ENCODE measurements at places on chromosomes 1 and 21.

DNA sequence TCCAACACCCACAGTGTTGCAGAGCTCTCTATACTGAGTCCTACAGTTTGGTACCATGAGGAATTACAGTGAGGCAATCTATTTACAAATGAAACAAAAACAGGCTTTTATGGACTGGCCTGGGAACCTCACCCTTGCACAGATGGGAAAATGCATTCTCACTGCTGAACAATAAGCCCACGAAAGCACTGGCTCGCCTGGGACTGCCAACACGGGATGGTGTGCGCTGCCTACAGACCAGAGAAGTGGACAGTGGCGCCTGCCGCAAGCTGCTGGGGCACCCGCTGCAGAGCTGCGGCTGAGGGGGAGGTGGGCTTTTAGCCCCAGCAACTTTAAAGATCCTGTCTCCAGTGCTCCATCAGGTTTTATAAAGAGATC is 28.5 kb upstream of the ABCG1 start:
- DNase-seq = no peak

GRCh38 chr1:53384796-53385195 is 56.9 kb upstream of the LRP8 start:
- DNase-seq = no peak

- no peak for DNase-seq
Measured at GRCh38 chr1:154448331-154448811, 43.2 kb downstream of the IL6R start.

GRCh38 chr21:45076245-45076711 is 1.9 kb downstream of the ADARB1 start:
- peak; percentile 57 for DNase-seq

DNA sequence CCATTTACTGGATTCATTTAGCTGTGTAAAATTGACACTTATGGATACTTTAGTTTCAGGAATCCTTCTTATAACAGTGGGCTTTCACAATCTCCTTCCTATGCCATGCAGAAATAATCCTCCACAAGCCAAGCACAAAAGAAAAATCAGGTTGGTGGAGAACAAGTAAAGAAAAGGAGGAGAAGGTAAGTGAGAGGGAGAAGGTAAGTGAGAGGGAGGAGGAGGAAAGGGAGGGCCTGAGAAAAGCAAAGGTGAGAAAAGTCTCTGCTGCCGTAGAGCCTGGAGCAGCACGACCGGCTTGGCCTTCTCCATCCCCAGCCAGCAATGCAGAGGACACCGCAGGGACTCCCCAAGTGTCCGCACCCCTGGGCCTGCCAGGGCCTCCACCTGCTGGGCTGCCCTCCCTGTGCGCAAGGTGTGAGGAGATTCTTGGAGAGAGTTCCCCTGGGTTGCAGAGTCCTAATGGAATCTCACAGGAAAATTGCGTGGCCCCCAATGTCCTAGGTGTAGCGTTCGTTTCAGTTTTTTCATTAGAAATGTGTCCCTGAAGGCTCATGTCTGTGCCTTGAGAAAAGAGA is 39.0 kb downstream of the PRMT2 start:
- DNase-seq = peak; percentile 64

- no peak for DNase-seq
Measured at GRCh38 chr1:9455487-9456234, 83.6 kb upstream of the SLC25A33 start.

DNA sequence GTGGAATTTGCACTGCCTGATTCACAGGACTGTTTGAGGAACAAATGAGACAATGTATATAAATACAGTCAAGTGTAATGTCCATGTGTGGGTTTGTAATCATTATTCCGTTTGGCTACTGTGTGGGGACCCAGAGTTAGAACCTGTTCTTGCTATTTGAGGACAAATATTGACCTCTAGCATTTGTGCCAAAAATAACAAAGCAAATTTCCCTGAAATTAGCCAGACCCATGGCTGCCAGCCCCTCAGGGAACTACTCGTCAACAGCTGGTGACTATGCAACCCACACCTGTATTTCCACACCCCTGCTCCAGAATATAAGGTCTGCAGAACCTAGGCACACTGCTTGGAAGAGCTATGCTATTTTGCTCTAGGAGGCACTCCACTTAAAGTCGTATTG is 70.7 kb downstream of the KCNJ6 start:
- no peak for DNase-seq

DNA sequence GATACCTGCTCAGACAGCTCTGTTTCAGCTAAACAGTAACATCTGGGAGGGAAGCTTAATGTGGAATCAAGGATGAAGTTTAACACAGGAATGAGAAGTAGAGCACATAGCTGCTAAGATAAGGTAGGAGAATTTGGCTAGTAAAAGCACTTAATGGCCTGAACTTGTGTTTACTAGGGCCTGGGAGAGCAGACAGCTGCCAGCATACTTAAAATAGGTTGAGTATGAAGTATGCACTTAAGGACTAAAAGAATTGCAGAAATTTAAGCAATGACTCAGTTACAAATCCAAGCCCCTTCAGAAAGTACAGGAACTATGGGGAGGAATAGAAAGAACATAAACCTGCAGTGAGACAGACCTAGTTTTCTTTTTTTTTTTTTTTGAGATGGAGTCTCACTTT is 53.0 kb downstream of the BACH1 start:
- no peak for DNase-seq

DNA sequence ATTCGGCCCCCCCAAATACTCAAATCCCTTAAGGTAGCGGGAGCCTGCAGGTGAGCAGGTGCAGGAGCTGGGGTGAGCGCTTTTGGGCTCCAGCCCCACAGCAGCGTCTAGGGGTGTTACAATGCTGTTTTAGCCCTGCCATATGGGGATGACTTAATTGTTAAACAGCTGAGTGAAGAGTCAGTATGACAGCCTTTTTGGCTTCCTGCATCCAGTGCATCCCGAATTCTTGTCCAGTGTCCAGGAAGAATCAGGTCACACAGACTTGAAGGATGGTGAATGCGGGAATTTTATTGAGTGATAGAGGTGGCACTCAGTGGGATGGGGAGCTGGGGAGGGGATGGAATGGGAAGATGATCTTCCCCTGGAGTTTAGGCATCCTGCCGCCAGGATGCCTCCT is 30.4 kb upstream of the HHAT start:
- DNase-seq = no peak

GRCh38 chr1:34869760-34870159 is 10.2 kb upstream of the SMIM12 start:
- DNase-seq = no peak

DNA sequence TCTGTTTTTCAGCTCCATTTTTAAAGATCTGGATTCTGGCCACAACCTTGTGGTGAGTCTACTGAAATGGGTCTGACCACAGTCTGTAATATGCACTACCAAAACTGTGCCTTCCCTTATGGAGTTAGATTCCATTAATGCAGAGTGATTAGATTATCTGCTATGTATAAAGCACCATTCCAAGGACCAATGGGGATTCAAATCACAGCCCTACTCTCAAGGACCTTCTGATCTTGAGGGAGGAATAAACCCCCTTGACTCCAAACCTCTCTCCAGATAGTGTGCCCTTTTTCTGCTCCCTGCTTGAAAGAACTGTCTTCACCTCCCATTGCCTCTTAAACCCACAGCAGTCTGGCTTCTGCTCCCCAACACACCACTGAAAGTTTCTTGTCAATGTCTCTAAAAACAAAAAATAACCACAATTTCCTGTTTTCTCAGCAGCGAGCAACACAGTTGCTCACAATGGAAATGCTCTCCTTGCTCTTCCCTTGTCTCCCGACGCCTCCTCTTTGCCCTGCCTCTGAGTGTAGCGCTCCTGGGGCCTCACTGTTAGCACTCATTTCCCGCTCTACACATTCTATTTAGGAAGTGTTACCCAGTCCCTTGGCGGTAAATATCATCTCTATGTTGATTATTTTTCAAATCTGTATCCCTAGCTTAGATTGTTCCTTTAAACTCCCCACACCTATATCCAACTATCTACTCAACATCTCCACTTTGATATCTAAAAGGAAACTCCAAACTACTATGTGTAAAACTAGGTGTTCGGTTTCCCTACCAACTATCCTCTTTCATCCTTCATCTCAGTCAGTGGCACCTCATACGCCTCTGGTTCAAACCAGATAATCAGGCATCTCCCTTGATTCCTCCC is 13.6 kb downstream of the PCNX2 start:
- DNase-seq = no peak

DNA sequence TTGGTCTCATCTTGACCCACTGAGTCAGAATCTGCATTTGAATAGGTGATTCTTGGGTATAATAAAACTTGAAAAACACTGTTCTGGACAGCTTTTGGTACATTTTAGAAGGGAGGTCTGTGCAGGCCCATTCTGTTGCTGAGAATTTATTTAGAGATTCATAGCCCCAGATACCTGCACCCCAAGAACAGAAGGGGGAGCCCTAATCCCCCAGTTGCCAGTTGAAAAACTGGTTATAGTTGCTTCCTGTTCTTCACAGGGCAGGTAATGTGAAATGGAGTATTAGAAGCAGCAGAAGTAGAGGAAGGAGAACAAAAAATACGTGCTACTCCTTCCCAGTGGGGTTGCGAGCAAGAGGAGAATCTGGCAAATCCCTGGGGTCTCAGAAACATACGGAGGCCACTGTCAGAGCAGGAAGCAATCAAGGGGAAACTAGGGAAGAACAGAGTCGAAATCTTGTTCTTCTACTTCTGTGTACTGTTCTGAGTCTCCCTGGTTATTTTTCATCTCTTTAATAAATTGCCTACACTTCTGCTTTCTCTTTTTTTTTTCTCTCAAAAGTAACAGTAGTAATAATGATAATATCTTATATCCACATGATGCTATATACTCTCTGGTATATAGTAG is 4.6 kb upstream of the CLCA2 start:
- no peak for DNase-seq

DNA sequence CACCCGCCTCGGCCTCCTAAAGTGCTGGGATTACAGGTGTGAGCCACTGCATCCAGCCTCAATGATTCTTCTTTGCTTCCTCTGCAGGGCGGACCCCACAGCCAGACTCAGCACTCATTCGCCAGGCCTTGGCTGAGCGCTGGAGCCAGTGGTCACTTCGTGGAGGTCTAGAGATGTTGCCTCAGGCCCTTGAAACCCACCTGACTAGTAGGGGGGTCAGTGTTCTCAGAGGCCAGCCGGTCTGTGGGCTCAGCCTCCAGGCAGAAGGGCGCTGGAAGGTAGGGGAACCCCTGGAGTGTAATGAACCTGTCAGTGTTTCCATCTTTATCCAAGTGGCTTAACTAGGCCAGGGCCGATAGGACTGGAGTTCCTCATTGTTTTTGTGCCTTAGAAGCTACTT is 2.7 kb downstream of the PPOX start:
- DNase-seq = peak; percentile 54

DNA sequence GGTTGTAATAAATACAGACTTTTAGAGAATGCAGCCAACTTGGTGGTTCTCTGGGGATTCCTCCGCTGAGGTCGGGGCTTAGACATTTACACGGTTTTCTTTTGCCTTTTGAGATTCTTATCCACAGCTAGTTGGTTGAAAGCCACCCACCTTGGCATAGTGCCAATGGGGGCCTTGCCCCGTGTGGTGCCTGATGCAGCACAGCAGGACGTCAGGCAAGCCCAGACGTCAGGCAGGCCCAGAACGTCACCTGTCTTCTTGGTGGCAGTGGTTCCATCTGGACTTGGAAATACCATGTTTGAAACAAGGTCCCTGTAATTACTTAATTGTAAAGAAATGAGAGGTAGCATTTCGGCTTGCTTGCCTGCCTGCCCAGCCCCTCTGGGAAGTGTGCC is 78.5 kb downstream of the GALNT2 start:
- no peak for DNase-seq

Measured in coronary artery (tissue), 2 donors.